ENCODE measurements at places on chromosomes 12 and 14.

DNA sequence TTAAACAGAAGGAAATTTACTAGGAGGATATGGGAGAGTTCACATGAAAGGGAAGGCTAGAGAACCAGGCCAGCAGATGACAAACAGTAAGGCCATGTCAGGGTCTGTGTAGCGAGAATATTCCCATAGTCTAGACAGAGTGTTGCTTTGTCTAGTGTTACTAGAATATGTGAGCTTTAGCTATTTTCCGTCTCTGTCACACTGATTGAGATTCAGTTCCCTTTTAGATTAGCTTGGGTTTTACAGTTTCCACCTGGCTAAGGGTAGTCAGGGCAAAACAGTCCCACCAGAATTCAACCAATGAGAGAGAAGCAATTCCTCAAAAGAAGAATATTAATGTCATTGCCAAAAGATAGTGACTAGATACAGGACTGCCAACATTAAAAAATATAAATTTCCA is 82.8 kb upstream of the MDM1 start:
- DNase-seq = no peak

DNA sequence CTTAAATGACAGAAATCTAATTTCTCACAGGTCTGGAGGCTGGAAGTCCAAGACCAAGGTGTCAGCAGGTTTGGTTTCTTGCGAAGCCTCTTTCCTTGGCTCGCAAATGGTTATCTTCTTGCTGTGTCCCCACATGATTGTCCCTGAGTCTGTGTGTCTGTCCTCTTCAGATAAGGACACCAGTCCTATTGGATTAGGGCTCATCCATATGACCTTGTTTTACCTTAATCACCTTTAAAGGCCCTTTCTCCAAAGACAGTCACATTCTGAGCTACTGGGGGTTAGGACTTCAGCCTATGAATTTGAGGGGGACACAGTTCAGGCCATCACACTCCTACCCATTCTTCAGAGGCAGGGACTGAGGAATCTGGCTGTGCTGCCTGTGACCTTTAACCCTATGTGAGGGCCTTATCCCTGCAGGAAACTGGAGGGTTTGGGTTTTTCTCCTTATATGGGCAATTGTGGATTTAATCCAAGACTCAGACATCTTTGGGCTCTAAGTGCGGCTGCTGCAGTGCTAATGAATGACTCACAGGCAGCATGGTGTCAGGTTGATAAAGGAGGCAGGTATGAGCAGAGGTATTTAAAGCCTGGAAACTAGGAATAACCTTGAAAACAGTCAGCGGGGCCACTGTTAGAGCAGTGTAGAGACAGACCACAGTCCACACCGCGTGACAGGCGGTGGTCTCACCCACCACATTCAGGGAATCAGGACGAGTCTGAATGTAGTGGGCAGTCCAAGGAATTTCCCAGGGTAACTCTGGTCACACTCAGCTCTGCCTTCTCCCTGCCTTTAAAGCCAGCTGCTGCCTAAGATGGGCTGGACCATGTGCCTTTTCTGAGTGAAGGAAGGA is 10.2 kb downstream of the TPCN1 start:
- DNase-seq = no peak

- no peak for DNase-seq
These were observed 61.3 kb downstream of the C12orf50 start for GRCh38 chr12:87967871-87968270.

- DNase-seq = no peak
These were observed 71.6 kb downstream of the SCAF11 start for GRCh38 chr12:45918818-45919217.

- DNase-seq = no peak
These were observed 41.2 kb downstream of the PHLDA1 start for GRCh38 chr12:75990189-75990912.

- no peak for DNase-seq
These were observed 8.2 kb upstream of the RPS6KA5 start for GRCh38 chr14:91068642-91069041.

DNA sequence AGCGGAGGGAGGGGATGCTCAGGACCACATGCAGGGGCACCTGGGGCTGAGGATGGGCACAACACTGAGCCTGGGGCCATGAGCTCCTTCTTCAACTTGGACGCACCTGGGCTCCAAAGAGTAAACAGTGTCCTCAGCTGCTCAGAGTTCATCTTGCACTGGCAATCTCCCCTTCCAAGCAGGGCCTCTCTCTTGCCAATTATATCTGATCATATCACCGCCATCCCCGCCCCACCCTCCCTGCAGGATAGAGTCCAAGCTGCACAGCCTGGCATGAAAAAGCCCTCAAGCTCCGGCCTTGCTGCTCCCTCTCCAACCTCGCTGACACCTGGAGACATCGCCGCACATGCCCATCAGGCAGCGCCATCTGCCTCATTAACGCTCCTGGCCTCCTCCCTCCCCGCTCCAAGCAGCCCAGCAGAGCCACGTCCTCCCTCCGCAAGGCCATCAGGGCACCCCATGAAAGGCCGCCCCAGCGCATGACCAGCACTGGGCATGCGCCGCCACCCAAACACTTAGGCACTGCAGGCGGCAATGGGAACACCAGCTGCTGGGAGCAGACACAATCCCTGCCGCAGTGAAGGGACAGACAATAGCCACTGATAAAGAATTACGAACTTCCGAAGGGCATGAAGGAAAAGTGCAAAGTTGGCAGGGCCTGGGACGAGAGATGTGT is 88.8 kb downstream of the CHGA start:
- no peak for DNase-seq

- no peak for DNase-seq
These were observed 55.7 kb downstream of the TMTC1 start for GRCh38 chr12:29728030-29728429.

DNA sequence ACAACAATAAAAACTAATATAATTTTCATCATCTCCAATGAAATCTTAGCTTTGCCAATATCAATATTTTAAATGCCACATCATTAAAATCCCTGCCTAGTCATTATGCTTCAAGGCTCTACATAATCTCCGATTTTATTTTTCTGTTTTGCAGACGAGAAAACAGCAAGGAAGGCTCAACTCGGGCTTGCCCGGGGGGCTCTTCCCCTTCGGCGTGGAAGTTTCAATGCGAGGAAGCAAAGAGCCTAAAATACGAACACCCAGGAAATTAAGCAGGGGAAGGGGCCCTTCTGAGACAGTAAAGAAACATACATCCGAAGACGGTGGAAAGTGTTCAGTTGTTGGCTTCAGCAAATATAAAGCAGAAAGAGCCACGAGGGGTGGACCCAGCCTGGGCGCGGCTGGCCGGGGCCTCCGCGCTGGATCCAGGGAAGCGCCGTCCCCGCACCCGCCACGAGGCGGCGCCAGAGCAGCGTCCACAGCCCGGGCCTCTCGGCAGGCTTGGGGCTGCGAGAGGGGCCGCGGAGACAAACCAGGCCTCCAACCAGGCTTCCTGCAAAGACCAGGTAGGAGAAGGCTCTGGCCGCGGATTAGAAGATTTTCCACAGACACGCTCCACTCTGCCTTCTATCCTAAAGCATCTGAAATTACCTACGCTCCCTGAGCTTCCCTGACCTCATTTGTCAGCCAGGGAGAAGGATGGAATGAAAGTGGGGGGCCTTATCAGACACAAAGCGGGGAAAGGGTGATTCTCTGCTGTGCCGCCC is 77.2 kb downstream of the SERPINA3 start:
- DNase-seq = peak; percentile 47

DNA sequence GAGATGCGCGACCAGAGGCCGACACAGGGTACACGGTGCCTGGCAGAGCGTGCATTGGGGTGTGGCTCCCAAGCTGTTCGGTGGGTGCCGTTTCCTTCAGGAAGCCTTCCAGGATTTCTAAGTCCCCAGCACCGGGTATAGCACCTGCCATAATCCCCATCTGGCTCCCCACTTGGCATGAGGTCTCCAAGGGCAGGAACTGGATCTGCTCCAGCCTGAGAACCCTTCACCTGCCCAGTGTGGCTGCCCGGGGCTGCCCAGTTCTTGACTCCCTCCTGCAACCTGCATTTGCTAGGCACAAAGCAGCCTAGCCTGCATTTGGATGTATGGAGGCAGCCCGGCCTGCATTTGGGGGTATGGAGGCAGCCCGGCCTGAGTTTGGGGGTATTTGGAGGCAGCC is 69.7 kb downstream of the RFLNA start:
- DNase-seq = no peak

DNA sequence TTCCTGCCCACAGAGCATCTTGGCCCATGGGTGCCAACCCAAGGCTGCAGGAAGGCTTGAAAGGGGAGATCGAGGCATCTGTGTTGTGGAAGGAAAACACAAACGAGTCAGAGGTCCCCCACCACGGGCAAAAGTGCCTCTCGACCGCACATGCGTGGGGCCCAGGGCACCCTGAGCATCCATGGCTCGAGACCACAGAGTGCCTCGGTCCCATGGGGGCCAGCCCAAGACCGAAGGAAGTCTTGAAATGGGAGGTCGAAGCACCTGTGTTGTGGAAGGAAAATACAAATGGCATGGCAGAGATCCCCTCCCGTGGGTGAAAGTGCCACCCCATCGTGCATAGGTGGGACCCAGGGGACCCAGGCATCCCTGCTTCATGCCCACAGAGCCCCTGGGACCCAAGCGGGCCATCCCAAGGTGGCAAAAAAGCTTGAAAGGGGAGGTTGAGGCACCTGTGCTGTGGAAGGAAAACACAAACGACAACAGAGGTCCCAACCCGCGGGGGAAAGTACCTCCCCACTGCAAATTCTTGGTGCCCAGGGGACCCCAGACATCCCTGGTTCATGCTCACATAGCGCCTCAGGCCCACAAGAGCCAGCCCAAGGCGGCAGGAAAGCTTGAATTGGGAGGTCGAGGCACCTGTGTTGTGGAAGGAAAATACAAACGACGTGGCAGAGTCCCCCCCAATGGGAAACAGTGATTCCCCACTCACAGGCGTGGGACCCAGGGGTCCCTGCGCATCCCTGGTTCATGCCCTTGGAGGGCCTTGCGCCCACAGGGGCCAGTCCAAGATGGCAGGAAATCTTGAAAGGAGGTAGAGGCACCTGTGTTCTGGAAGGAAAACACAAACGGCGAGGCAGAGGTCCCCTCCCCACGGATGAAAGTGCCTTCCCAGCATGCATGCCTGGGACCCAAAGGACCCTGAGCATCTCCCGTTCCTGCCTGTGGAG is 373.0 kb downstream of the ALG10 start:
- no peak for DNase-seq

DNA sequence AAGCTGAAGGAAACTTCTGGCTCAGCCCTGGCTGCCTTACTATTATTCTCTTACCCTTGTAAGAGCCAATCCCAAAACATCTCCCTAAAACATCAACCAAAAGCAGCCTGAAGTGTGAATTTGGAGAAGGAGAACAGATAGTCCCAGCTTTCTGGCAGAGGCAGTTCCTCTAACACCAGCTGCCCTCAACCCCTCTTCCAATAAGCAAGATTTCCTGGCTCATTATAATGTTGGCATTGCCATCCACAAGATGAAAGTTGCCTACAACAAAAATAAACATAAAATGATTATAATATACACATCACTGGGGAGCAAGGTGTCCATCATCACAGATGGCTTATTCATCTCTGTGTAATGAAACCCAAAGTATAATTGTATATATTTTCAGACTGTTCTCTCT is 352.5 kb upstream of the CCDC196 start:
- no peak for DNase-seq

GRCh38 chr14:29721586-29721985 is 206.1 kb downstream of the PRKD1 start:
- no peak for DNase-seq

DNA sequence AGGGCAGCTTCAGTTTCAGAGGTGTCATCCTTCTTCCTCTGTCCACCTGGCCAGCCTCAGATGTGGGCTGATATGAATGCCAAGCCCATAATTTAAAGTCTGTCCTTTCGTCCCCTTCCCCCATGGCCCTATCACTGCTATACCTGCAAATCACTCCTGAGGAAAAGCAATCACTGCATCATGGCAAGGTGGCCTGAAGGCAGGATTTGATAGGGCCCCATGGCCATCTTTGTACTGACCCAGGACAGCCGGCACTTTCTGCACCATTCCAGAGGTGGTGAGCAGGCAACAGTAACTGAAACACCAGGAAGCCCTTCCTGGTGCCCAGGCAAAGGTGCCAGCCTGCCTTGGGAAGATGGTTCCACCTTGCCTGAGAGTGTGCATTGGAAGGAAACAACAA is 60.8 kb downstream of the ANO2 start:
- no peak for DNase-seq

DNA sequence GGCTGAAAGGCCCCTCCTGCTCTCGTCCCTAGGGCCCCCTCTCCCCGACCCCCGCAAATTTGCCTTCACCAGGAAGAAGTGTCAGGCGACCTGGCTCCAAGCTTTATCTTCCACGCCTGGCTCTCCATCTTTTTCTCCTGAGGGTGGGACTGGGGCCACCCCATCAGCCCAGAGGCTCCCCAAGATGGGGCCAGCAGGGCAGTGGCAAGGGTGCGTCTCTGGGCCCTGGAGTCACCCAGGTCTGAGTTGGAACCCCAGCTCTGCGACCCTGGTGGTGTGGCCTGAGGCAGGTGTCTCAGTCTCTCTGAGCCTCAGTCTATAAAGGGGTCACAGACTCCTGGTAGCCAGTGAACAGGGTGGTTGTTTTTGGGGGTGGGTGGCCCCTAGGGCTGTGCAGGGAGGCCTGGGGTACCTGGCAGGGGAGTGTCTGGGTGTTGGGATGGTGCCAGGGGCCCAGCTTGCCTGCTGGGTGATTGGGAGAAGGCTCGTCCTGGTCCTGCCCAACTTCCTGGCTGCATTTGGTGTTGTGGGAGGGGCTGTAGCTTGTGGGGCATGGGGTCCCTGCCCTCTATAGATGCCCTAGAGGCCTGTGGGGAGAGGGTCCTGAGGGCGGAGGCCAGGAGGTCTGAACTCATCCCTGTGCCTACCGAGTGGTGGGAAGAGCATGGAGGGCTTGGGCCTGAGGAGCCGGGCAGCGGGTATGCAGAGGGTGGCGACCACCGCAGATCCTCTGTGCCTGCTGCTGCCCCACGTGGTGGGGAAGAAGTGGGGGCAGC is 7.6 kb downstream of the KIF26A start:
- DNase-seq = no peak

GRCh38 chr12:93387780-93388179 is 10.1 kb downstream of the NUDT4 start:
- DNase-seq = peak; percentile 15

- no peak for DNase-seq
These were observed 105.8 kb upstream of the NAP1L1 start for GRCh38 chr12:76190299-76190698.

DNA sequence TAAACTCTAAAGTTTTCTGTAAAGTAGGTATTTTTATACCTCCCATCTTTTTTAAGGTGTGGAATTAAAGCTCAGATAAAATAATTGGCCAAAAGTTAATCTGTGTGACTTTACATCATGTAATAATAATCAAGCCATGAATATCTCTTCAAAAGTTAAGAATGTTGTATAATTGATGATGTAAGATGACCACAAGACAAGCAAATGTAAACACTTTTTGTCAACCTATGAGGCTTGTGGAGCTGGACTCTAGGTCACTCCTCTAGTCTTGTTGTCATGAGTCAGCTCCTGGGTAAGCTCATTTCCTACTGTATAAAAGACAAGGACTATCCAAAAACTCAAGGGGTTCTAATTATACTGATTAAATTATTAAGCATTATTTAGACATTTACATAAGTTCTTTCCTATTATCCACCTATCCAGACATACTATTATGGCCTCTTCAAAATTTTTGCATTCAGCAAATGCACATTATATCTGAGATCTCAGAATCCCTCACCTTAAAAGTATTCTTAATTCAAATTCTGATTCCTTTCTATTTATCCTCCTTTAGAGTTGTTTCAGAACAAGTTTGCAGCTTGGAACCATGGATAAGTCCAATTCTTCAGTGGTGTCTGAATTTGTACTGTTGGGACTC is at the start of gene OR4K5:
OR4K5 (plus strand) TSS at position 587 of the 637 bp plus-strand sequence; CDS start at position 587, 0 bp downstream.
- no peak for DNase-seq

GRCh38 chr14:48456051-48456450 is 780.6 kb upstream of the MDGA2 start:
- no peak for DNase-seq
